NCI-H146 (cell line): ENCODE measurements at places on chromosomes 5 and 9.

- no peak for DNase-seq
These were observed 174.4 kb downstream of the MUSK start for GRCh38 chr9:110842986-110843385.

- DNase-seq, result no peak
These were observed 75.1 kb downstream of the DAPK1 start for GRCh38 chr9:87572719-87573118.

DNA sequence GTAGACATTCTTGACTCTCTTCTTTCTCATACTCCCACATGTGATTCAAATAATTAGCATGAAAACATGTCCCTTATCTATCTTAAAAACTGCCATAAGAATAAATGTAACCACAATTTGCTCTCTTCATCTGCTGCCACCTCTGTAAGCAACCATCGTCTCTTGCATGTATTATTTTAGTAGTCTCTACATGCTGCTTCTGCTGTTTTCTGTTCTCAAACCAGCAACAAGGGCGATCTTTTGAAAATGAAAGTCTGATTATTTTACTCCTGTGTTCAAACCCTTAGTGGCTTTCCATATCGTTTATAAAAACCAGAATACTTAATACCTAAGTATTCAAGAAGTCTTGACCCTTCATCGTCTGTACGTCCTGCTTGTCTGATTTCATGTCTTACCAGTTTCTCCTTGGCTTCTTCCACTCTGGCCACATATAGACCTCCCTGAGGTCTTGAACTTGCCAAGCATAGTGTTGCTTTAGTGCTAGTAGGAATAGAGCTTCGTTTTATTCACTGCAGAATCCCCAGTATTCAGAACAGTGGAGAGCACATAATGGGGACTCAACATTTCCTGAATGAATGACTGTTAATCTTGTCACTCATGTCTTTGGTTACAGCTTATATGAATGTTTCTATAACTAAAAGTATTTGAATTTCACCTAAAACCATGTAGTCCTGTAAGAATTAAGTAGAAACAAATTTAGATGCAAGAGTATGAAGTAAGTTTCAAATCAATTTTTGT lies 10.6 kb downstream of the CDC42SE2 start:
- no peak for DNase-seq

DNA sequence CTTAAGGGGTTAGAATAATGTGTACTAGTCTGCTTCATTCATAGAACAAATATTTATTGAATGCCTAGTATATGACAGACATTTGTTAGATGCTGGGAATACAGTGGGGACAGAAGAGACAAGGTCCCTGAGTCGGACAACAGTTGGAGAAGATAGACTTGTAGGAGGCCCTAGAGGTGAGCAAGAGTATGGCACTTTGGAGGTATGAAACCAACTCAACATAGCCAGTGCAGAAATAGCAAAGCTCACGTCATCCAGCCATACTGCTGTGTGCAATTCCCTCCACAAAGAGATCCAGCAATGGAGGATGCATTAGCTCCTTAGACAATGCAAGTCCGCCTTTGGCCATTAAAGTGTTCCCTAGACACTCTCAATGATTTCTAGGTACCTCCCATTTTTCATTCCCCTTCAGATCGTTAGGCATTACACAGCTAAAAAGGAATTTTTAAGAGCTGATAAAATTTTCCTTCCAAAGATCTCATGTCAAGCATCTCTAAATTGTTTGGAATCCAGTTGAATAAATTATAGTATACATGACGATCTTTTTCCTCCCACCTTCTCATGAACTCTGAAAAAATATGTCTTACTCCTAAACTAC lies 1949.6 kb upstream of the WWC1 start:
- no peak for DNase-seq

- no peak for DNase-seq
These were observed 21.6 kb upstream of the MELK start for GRCh38 chr9:36551129-36551528.

DNA sequence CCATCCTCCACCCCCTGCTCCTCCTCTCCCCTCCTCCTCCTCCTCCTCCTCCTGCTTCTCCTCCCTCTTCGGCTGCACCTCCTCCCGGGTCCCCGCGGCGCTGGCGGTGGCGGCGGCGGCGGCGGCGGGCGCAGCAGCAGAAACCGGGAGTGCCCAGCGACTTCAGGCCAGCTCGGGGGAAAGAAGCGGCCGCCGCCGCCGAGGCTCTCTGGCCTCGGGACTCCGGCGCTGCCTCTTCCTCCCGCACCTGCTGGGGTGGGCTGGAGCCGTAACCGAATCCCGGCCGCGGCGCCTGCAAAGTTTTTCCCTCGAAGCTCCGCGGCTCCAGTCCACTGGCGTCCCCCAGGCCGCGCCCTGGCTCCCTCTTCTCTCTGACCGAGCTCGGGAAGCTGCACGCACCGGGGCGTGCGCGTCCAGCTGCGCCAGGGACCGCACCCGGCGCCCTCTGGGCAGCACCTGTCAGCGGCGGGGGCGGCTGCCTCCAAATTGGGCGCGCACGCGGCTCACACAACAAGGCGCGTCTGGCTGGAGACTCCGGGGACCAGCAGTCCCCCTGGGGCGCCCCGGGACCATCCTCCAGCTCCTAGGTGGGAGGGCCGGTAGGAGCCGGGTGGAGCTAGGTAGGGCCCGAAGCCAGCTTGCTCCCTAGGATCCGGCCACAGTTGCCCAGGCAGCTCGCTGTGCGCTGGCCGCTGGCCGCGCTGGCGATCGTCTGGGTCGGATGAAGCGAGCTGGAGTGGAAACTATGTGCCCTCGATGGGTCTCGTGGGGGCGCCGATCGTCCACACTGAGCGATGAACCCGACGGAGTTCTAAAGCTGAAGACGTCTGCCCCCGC lies at the start of gene MCTP1:
MCTP1 (minus strand) TSS at position 523 of the 837 bp plus-strand sequence.
- peak; percentile 80 for DNase-seq

GRCh38 chr5:91119981-91120850 lies 262.9 kb downstream of the ARRDC3 start:
- DNase-seq, result peak; percentile 26

- no peak for DNase-seq
These were observed 138.0 kb upstream of the NFIB start for GRCh38 chr9:14451949-14452348.

GRCh38 chr9:113798062-113799030 lies 77.8 kb upstream of the ZNF618 start:
- no peak for DNase-seq

- no peak for DNase-seq
These were observed 382.7 kb downstream of the ENC1 start for GRCh38 chr5:74257645-74258313.

DNA sequence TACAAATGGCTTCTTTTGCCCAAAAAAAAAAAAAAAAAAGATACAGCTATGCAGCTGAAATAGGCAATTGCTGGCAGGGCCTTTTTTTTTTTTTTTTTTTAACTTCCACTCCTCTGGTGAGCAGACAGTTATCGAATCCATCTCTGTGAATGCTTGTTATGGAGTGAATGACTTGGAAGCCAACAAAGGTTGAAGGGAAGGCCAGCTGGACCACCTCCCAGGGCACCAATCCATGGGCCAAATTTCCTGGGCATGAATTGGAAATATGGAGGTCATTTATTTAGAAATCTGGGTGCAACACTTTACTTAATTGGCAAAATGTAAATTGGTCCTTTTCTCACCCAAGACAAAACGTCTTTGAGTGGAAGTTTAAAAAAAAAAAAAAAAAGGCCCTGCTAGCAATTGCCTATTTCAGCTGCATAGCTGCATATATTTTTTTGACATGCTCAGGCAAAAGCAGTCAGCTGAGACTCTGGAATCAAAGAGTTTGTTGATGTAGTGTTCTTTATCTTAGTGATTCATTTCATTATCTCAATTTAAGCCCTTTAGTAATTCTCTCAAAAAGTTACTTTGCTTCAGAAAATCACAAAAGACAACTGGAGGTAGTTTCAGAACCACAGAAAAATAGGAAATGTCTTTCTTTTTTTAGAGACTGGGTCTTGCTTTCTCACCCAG lies 392.2 kb upstream of the KLF4 start:
- no peak for DNase-seq

DNA sequence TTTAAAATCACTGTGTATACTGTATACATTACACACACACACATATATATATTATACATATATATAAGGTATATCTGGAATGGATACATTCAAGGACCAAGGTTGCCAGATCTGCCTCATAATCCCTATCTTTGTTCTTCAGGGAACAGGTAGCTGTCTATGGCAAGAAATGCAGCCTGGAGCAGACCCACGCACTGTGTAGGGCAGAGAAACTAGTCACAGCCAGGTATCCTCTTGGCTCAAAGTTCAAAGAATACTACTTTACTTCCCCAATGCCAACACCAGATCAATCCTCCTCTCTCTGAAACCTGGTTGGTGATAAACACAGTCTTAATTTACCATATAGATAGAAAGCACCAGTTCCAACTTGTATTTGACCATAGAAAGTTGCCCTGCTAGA lies 313.6 kb downstream of the PRELID2 start:
- DNase-seq, result no peak
